ENCODE measurements at places on chromosomes 2 and 18.

GRCh38 chr18:63994783-63995399 is 25.0 kb downstream of the SERPINB8 start:
- peak; percentile 85 for DNase-seq

DNA sequence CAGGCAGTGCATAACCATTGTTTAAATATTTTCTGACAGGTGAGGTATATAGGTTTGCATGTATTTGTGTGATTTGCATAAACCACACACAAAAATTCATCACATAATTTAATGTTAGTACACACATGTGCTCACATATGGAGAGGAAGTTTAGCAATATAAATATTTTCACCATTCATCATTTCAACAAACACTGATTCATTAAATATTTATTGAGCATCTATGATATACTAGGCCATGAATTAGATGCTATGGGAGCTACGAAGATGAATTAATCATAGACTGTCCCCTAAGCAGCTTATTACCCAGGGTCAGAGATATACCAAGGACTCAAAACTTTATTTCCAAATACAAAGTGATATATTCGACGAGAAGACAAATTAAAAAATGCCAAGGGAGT is 311.6 kb upstream of the PIK3C3 start:
- DNase-seq = no peak

DNA sequence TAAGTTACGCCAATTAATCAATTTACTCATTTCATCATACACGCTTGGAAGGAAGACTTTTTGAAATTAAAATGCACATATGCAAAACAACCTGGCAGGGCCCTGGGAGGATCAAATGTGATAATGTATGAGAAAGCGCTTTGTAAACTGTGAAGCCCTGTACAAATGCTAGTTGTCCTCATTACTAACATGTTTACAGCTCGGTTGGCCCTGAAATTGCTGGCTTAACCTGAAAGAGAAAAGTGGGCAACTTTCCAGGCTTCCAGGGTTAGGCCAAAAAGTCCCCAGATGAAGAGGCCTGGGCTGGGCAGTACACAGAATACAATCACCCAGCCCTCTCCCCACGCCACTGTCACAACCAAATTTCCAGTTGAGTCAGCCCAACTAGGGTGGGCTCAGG is 60.2 kb downstream of the DNMT3A start:
- DNase-seq = no peak

GRCh38 chr2:172458561-172459124 is 31.3 kb downstream of the ITGA6 start:
- DNase-seq = no peak

- no peak for DNase-seq
These were observed 32.5 kb upstream of the FOSL2 start for GRCh38 chr2:28360058-28360717.

- peak; percentile 47 for DNase-seq
These were observed 74.7 kb upstream of the MGAT4A start for GRCh38 chr2:98805412-98806171.

DNA sequence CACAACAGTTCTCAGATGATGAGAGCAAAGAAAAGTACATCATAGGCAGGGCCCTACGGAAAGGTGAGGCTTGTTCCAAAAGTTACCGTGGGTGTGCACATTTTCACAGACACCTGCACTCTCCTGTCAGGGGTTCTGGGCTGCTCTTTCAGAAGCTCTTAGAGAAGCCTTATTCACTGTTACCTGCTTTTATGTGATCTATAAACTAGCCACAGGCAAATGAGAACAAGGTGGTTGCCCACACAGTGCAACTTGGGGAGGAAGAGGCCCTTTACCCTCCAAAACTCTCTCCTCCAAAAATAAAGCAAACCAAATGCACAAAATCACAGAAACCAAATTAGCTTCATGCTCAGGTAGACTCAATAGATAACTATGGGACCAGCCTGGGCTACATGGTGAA is 11.1 kb upstream of the CUL3 start:
- DNase-seq = no peak

DNA sequence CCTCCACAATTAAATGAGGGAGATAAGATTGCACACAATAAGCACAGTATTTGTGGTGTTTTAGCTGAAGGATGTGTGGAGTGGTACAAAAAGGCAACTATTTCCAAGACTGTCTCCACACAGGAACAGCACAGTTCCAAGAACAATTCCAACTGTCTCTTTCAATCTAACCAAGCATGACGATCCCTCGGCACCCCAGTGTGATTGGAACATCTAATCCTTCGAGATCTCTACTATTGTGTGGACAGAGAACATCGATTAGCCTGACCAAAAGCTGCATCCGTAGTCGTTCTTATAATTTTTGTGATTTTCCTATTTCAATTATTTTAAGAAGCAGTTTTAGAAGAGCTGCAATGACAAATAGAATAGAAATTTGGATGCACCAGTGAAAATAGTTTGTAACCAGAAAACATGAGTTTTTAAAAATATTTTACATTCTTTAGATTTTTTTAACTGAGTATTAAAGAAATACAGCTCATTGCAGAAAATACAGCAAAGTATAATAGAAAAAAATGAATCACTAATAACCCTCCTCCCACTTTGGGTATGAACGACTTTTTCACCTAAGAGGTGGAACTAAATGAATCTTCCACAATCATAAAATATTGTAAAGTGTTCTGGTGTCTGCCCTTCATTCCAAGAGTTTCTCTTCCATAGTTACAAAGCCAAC is 76.4 kb upstream of the CABLES1 start:
- DNase-seq = peak; percentile 62

- DNase-seq = no peak
These were observed 419.6 kb upstream of the POU3F3 start for GRCh38 chr2:104434318-104434792.

DNA sequence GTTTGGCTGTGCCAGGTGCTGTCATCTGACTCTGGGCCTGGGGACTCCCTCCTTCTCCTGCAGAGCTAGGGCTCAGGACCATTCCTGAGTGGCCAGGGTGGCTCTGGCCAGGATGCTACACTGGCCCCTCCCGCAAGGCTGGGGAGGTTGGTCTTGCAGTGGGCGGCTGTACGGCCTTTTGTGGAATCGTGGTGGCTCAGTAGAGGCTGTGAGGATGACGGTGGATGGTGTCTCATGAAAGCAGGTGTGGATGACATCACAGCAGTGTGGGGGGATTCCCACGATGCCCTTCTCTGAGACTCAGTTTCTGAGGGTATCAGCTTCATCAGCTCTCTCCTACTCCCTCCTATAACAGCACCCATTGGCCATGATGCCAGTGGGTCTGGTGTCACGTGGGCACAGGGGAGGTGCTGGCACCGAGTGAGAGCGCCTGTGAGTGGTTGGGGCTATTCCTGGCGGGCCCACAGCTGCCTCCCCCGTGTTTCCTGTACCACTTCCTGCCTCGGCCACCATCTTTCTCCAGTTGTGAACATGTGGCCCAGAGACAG is 144.2 kb upstream of the HDAC4 start:
- no peak for DNase-seq

DNA sequence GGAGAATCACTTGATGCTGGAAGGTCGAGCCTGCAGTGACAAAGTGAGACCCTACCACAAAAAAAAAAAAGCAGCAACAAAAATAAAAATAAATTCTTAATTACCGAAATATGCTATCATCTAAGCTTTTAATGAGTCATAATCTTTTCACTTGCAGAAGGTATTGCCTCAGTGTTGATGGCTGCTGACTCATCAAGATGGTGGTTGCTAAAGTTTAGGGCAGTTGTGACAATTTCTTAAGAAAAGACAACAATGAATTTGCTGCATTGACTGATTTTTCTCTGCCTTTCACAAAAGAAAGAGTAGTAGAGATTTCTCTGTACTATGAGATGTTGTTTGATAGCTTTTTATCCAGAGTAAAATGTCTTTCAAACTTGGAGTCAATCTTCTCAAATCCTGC is 1809.0 kb downstream of the SUCLG1 start:
- no peak for DNase-seq

GRCh38 chr18:57869221-57869620 is 66.1 kb upstream of the ATP8B1 start:
- no peak for DNase-seq

DNA sequence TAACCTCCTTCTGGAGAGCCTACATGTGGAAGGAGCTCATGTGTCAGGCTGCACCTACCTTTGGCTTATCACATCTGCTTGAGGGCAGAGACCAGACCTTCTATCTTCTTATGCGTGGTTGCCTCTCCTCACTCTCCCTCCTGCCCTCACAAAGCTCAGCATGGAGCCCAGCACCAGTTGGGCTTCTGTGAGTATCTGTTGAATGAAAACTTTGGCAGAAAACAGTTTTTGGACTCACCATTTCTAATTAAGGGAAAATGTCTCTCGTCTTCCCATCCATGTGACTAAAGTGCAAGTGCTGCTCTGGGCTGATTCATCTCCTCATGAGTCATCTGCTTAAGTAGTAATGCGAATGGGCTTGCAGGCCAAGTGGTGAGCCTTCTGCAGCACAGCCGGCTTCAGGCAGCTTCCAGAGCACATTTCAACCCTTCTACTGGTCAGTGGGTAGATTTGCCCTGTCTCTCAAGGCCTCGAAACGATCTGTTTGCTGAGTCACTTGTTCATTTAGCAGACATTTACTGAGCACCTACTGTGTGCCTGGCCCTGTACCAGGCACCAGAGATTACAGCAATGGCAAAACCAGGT is 102.6 kb downstream of the VSNL1 start:
- peak; percentile 93 for DNase-seq

GRCh38 chr2:23625726-23626125 is 240.7 kb downstream of the KLHL29 start:
- no peak for DNase-seq

GRCh38 chr2:240129311-240129710 is 6.8 kb downstream of the COPS9 start:
- DNase-seq = no peak

- no peak for DNase-seq
These were observed 1.6 kb downstream of the ADCY3 start for GRCh38 chr2:24918326-24919036.

GRCh38 chr2:43294973-43295603 is 68.7 kb upstream of the ZFP36L2 start:
- no peak for DNase-seq

DNA sequence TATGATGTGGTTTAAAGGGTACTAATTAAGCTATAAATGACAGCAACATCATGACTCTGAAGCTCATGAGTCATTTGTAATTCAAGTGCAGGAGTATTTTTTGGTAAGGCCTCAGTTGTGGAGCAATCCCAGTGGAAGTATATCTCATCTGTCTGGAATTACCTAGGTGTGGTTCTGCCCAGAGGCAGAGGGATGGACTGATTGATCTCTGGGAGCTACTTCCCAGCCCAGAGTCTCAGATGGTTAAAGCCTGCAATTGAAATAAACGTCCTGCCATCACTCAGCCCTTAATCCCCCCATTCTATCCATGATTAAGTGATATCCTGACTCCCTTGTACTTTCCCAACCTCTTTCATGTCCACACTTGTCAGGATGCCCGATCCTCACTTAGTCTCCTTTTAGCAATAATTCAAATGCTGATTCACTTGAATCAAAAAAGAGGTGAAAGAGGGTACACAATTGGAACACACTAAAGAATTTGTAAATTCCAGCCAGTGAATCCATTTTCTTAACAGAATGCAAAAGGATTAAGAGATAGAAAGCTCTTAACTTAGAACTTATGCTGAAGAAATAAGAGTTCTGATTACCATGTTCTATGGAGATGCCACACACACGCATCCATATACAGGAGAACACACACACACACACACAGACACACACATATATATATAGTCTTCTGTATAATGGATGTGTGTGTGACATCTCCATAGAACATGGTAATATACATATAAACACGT is 664.4 kb downstream of the NYAP2 start:
- peak; percentile 72 for DNase-seq

DNA sequence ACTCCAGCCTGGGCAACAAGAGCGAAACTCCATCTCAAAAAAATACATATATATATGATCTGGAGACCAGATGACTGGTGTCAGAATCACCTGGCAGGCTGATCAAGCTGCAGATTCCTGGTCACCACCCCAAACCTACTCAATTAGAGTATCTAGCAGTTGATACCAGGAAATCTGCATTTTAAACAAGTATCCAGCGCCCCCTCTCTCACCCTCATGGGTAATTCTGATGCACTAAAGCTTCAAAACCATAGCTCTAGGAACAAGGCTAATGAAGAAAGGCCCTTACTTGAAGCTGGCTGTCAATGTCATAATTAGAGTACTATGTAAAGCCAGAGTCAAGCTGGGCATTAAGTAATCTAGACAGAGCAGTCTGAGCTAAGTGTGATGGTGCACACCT is 25.0 kb upstream of the PCBP1 start:
- DNase-seq = no peak

DNA sequence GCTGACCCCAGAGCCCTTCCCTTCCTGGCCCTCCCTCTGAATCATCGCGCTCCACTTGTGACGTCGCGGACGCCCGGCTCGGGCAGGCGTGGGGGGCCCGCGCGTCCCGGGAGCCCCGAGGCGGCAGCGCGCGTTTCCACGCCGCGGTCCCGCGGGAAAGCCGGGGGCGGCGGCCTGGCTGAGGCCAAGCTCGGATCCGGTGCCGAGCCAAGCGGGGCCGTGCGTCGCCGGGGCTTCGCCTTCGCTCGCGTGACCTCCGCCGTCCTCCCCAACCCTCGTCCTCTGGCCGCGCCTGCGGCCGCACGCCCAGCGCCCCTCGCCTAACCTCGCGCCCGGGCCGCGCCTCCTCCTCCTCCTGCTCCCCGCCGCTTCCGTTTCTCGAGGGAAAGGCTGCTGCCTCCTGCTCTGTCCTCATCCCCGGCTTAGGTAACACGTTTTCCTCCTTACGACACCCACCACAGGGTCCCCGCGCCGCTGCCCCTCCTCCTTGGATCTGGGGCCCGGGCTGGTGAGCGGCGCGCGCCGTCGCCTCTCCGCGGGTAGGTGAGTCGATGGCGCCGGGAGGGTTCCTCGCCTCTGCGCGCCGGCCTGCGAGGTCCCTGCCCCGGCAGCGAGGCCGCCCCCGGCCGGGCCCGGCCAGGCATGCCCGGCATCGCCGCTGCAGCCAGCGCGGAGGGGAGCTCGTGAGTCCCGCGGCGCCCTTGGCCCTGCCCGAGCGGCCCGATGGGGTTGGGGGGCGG is at the start of gene INPP1:
INPP1 (plus strand) TSS at position 54 of the 740 bp plus-strand sequence. CDS start 16,514 bp downstream, outside the sequence.
- DNase-seq = peak; percentile 86

GRCh38 chr2:170368370-170368769 is 190.4 kb downstream of the MYO3B start:
- no peak for DNase-seq

- no peak for DNase-seq
These were observed 167.7 kb downstream of the TXNL1 start for GRCh38 chr18:56470406-56471351.

Measured in GM03348 (cell line).